ENCODE measurements at places on chromosomes 1 and 21.

DNA sequence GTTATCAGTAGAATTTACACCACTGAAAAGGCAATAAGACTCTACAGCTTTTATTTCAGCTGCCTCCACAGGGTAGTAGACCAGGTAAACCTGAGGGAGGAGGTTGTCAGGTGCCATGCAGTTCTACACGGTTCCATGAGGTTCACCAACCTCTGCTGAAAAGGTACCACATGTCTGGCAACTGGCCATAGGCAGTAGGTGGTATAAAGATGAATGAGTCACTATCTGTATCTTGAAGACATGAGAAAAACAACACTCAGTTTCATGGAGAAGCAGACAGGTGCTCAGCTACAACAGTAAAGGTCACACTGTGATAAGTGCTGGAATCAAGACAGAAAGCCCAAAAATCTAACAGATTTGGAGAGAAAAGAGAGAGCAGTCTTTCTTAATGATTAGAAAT is 145.4 kb downstream of the PTGER3 start:
- DNase-seq, result no peak

- no peak for DNase-seq
Measured at GRCh38 chr1:45769261-45769932, 18.9 kb upstream of the IPP start.

DNA sequence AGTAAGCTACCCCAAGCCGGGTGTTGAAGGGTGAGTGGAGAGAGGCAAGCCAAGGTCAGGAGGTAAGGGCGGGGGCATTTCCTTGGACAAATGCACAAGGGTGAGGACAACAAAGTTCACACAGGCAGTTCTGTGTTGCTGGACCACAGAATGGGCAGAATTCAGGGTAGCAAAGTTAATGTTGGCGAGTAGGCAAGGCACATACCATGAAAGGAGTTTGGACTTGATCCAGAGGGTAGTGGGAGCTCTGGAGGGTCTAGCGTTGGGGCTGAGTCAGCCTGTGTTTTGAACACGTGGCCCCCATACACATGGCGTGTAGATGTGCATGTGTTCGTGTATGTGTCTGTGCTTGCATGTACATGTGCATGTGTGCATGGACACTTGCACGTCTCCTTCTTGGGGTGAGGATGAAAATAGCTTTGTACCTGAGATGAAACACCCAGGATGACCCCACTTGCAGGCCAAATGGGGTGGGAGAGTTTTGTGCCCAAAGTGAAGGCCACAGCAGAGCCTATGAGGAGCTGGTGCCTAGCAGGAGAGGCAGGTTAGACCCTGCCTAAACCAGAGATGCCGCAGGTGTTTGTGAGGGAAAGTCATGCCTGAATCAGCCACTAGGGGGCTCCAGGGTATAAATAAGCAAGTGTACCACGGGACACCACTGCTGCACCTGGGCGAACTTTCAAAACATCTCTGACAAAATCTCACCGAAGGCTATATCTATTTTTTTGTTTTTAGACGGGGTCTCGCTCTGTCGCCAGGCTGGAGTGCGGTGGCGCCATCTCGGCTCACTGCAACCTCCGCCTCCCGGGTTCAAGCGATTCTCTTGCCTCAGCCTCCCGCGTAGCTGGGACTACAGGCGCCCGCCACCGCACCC is 21.8 kb downstream of the SLC27A3 start:
- DNase-seq, result no peak

DNA sequence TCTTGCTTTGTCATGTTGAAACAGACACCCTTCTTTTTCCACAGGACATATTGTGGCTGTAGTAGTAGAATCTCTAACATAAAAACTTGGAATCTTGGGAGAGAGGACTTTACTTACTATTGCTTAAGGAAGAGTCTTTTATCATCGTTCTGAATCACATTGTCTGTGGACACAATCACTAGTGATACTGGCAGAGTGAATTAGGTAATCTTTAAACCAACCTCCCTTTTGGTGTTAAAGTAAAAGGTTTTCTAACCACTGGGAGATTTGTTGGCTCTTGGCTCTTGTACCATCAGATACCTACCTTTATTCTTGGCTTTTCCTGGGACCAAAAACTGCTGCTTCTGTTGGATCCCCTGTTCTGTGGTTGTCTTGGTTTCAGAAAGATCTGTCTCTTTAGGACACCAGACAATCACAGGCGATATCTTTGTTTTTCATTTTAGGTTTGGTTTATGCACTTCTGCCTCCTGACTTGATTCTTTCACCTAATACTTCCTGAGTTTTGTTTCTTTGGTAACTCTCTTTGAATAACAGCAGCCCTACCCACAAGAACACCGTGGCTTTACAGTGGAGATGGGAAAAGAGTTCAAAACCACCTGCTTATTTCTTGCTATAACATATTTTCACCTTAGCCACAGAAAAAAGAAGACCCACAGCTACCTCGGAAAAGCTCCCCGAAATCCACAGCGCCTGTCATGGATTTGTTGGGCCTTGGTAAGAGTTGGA is 36.6 kb upstream of the ZFP69B start:
- DNase-seq, result no peak

DNA sequence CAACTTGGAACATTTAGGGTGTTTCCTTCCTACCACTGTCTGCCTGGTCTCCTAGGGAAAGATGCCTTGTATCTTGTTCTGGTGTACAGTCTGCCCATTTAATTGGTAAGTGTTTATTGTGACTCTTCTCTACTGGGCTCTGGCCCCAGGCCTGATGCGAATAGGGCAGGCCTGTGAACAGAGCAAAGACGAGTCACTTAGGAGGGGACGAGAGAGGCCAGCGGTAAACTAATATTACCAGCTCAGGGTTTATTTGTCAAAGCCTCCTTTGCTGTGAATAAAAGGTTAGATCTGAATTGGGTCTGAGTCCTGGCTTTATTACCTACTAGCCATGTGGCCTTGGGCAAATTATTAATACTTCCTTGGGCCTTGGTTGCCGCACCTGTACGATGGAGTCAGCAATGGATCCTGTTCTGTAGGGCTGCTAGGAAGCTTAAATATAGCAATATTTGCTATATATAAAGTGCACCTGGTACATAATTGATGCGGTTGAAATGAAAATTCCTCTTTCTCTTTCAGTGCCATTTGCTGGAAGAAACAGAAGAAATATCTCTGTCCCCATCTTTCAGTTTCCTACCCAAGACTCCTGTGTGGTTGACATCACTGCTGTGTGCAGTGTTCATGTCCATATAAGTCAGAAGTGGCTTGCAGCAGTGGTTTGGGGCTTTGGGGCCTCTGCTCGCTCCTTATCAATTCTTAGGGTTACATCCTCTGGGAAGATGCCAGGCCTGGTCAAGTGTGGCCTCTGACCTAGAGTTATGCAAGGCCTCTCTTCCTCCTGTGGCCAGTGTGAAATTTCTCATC is 32.4 kb downstream of the MAPKAPK2 start:
- DNase-seq, result no peak

DNA sequence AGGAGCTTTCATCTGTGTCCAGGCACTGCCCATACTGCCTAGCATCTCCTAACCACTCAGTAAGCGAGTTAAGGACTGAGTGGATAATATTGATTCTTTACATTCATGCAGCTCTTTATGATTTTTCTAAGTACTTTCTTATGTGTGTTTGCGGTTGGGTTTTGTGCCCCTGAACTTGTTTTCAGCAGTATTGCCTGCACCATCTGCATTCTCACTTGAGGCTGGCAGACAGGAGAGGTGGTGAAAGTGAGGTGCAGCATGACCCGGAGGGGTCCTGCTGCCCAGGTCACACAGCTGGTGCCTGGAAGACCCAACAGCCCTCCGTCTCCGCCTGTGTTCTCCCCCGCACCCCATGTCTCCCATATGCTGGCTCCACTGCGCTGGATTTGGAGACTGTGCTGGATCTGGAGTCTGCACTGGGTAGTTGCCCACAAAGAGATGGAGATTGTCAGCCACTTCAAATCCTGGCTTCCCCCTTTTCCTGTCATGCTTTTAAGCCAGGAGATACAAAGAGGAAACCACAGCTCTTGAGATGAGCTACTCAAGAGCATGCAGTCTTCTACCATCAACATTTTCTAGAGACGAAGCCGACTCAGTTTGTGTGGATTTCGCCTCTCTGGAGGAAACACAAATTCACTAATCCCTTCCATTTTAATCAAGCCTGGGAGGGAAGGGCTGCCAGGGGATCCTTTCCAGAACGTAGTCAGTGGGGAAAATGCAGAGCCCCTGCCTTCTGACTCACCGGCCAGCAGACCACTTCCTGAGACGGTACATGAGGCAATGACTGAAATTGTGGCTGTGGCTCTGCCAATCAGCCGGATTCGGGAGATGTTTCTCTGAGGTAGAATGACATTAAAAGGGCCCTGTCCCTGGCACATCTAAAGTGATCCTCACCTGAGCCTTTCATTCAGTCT is 71.7 kb upstream of the ANGPTL1 start:
- DNase-seq, result no peak
